Panc1 (cell line): ENCODE measurements at places on chromosomes 16 and 17. TPM values are rescaled to one million over a fixed set of nuclear protein-coding genes. Genes with fewer than 3 reads are reported as not detected.

HS3ST3B1 gene
- total RNA-seq: 0.59 TPM

ABCC12 gene
- total RNA-seq: not detected

ITGAD gene
- not detected for total RNA-seq

RAI1 gene
- total RNA-seq: 51.0 TPM

CRYBA1 gene
- total RNA-seq: not detected

OTOP3 gene
- total RNA-seq: not detected

MEOX1 gene
- 0.21 TPM for total RNA-seq

IL17C gene
- total RNA-seq: not detected

XYLT2 gene
- 28.5 TPM for total RNA-seq

KRT9 gene
- total RNA-seq: not detected

MRPL38 gene
- total RNA-seq: 165 TPM

CCL7 gene
- 0.31 TPM for total RNA-seq

- DNase-seq: no peak
Measured at GRCh38 chr17:10474536-10474935, 5.2 kb upstream of the MYH4 start.

DNA sequence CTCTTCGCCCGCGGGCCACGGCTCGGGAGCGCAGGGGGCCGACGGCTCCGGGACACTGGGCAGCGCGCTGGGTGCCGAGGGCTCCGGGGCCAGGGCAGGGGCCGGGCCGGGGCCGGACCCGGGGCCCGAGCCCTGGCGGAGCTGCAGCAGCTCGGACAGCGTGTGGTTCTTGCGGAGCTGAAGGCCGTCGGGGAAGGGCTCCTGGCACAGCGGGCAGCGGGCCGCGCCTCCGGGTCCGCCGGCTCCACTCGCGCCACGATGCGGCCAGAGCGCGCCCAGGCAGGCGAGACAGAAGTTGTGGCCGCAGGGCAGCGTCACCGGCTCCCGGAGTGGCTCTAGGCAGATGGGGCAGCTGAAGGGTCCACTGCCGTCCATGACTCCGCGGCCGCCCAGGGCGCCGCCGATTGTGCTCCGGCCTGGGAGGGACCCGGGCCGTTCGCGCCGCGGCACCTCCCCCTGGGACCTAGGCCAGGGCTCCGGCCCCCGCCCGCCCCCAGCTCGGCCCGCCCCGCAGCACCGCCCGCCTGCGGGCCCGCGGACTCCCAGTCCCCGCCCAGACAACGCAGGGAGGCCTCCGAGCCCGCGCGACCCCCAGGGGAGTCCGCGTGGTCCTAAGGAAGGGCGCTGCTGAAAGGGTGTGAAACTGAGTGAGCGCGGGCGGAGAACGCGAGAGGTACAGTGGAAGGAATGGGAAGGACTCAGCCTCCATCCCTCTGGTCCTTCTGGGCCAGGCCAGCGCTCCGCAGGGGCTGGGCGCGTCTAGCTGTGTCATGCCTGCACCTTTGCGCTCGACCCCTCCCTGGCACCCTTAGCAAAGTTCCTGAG, at the start of gene TRIM47:
Gene TRIM47, minus strand, starts transcription at position 408 of the 825 bp plus-strand sequence. Its CDS starts 33 bp downstream, at position 375.
- no peak for DNase-seq

DNA sequence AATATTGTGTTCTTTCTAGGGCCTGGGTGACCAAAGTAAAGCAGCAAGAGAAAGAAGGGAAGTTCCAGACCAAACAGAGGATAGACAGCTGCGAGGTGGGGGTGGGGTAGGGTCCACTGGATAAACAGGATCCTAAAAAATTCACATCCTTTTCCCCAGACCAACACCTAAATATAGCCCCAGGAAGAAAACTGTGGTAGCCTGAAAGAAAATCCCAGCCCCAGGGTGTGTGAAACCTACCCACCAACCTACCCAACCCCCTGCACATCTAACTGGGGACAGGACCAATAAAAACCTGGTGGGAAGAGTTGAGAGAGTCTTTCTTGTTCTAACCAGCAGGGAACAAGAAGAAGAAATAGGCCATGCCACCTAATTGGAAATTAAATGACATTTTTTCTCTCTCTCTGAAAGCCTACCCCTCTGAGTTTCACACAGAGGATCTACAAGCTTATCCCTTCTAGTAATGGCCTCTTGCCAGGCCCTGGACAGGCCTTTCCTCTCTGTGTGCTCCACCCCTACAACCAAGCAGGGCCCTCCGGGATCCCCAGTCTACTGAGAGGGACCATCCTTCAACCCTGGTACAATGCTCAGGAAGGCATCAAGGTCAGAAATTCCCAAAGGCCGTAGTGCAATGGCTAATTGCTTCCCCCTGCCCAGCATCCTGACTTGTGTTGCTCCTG, 12.0 kb downstream of the MYO18A start:
- no peak for DNase-seq

- no peak for DNase-seq
Measured at GRCh38 chr16:57946181-57946801, 24.6 kb downstream of the CNGB1 start.

DNA sequence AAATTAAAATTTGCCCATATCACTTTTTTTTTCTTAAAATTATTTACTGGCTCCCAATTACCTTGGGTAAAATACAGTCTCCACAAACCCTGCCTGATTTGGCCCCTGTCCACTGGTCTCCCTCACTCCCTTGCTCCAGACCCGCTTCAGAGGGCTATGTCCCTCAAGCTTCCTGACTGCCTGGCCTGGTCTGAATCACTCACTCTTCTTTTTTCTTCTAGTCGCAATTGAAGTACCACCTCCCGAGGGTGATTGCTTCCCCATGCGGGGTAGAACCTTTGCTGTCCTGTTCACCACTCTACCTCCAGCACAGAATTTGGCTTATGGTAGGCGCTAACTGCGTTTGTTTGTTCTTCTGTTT, 598 bp upstream of the PGAP3 start:
- DNase-seq: no peak

GRCh38 chr16:87317750-87318644, 805 bp upstream of the C16orf95 start:
- no peak for DNase-seq

- DNase-seq: no peak
Measured at GRCh38 chr17:75077072-75077495, 10.7 kb upstream of the SLC16A5 start.

DNA sequence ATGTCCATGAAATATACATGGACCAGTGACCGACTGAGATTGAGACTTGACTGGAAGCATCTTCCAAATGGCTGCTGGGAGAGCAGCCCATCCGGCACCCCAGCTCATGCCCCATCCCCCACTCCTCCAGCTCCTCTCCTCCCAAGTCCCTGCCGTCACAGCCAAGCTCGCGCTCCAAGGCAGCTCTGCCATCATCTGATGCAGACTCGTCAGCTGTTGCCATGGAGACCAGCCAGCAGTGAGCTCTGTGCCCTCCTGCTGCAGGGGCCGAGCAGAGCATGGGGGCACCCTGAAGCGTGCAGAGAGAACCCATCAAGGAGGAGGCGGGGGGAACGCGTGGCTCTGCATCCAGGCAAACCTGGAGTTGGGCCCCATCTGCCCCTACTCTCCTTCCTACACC, 74.5 kb upstream of the TNRC6C start:
- DNase-seq: no peak

- no peak for DNase-seq
Measured at GRCh38 chr16:66509576-66509975, 40.3 kb downstream of the TK2 start.

- no peak for DNase-seq
Measured at GRCh38 chr16:31064882-31065461, 9.1 kb downstream of the ZNF668 start.

DNA sequence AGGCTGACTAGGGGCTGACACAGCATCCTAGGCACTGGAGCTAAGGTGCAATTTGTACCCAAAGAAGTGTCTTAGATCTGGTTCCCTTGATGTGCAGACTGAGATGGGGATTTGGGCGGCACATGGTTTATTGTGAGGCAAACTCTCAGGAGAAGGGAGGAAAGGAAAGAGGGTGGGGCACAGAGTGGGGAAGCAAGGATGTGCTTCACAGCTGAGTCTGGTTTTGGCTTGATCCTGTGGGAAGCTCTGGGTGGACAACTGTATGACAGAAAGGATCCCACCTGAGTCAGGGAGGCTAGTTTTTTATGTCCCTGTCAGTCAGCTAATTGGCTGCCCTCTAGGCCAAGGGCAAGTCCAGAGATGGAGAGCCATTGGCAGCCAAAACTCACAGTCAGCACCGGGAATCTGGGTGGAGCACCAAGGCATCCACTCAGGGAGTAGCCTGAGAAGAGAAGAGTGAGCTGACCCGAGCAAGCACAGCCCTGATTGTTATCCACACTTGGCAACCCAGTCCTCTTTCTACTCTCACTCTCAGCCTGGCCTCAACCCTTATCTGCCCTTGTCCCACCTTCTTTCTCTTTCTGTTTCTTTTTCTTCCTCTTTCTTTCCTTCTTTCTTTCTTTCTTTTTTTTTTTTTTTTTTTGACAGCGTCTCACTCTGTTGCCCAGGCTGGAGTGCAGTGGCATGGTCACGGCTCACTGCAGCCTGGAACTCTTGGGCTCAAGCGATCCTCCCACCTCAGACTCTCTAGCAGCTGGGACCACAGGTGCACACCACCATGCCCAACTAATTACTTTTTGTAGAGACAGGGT, 12.0 kb downstream of the ARL4D start:
- no peak for DNase-seq

- no peak for DNase-seq
Measured at GRCh38 chr16:27270349-27270748, 1.8 kb upstream of the NSMCE1 start.

DNA sequence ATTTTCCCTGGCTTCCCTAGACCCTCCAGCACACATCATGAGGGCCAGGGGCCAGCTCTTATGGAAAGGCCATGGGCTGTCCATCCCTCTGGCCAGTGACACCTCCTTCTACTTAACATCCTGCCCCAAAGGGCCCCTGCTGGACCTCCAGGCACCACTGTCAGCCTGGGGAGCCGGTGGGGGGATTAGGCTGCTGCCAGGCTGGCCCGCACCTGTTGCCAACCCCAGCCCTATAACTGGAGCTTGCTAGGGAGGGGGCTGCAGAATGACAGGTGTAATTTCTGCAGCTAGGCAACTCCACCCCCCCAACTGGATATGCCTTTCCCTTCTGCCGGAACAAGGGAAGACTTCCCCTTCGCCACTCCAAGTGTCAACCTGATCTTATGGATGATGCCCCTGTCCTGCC, 12.5 kb downstream of the RARA start:
- DNase-seq: no peak

DNA sequence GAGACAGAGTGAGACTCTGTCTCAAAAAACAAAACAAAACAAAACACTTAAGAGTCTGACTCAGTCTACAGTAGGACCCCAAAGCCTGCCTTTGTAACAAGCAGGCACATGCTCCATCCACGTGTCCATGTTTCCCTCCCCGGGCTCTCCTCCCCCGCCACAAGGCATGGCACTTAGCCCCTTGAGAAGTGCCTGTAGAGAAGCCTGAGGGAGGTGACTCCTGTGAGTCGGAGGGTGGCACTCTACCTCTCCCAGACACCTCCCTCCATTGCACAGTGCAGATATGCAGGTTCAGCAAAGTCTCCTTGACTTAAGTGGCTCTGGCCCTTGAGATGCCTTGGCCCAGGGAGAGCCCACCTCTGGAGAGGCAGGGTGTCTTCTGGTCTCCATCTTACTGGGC, 6.8 kb downstream of the FHOD1 start:
- no peak for DNase-seq

GRCh38 chr17:31917065-31917529, 15.6 kb upstream of the UTP6 start:
- no peak for DNase-seq

GRCh38 chr16:84110527-84110926, 6.2 kb downstream of the MBTPS1 start:
- DNase-seq: no peak

DNA sequence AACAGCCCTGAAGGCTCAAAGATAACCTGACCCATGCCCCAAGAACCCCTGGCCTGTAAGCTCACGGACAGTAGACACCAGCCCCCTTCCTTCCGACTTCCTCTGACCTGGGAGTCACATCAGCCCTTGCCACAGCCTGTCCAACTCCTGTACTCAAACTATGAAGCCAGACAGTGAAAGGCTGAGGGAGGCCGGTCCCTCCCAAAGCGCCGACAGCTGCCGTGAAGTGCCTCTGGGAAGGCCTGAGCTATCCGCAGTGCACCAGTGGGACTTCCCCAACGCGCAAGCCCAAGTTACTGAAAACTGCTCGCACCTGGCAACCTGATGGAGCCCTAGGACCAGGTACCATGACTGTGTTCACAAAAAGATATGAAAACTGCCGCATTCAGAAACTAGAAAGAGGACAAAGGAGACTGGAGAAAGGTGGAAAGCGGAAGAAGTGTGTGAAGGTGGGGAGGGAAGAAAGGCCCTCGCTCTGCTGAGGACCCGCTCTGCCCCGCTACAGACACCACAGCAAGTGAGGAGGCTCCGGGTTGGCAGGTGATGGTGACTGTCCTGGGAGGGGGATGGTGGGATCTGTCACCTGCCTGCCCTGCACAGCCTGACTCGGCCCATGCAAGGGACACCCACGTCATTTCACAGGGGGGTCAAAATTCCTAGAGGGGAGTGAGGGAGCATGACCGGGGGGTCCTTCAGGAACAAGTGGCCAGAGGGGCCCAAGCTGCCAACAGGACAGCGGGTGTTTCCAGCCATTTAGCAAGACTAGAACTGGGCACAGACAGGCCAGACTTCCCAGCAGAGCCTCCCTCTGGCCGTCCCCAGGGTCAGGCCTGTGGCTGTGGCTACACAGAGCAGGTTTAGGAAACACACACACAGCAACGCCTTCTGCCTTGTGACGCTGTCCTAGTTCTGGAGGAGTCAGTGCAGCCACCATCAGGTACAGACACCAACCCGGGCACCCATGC, 13.1 kb upstream of the TRAP1 start:
- no peak for DNase-seq

GRCh38 chr17:50021681-50022370, 26.8 kb upstream of the DLX3 start:
- no peak for DNase-seq

DNA sequence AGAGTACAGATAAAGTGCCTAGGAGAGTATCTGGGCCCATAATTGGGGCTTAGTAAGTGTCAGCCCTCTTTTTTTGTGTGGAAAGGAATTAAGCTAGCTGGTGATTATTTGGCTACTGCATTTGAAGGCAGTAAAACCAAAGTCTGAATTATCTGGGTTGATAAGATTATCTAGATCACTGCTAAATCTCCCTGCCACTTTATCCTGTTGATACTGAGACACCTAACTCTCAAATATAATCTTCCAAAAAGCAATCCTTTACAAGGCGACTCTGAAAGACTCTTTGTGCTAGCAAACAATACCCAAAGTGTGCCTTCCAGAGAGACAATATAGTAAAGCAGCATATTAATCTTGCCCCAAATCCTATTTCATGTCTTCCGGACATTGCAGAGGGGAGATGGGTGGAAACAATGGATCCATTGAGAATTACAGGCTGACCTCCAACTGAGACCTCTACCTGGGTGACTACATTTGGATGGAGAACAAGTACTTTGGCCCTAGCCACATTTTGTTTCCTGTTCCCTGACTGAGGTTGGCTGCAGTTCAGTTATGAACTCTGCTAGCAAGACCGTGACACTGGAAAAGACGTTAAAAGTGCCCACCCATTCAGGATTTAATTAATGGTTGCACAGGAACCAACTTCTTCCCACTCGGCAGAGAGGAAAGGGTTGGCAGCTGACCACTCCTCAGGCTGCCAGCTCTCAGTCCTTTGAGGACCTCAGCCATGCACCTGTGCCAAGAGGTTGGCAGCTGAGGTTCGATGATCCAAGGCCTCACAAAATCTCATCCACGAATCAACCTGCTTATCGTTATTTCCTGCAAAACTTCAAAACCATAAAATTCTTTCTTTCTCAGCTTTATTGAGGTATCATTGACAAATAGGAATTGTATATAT, 72.6 kb downstream of the SYCE1L start:
- no peak for DNase-seq
